Uterus (tissue), 4 donors: ENCODE measurements at places on chromosomes 7 and 10. TPM values are rescaled to one million over a fixed set of nuclear protein-coding genes. Genes with fewer than 3 reads are reported as not detected.

DNA sequence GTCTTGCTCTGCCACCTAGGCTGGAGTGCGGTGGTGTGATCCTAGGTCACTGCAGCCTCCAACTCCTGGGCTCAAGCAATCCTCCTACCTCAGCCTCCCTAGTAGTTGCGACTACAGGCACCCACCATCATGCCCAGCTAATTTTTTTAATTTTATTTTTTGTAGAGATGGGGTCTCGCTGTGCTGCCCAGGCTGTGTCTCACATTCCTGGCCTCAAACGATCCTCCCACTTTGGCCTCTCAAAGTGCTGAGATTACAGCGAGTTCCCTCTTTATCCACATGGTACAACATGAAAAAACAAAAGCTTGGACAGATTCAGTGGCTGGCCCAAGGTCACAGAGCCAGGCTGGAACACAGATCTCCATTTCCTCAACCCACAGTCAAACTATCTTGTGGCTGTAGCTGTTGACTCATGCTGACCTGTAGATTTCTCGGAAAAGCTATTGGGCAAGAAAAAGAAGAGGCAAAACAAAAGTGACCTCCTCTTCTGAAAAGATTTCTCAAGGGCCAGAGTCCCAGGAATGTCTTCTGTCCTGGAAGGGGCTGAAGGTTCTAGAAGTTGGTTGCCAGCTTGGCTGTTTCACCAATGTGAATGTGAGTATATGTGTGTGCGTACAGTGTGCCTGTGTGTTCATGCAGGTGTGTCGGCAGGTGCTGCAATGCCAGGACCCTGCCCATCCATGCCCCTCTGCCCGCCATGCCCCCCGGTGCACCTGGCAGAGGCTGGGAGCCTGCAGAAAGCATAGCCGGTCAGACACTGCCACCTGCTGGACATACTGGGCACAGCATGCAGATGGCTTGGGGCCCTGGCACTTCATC, 28.4 kb downstream of the TMEM130 start:
- peak; percentile 41 for DNase-seq

DNA sequence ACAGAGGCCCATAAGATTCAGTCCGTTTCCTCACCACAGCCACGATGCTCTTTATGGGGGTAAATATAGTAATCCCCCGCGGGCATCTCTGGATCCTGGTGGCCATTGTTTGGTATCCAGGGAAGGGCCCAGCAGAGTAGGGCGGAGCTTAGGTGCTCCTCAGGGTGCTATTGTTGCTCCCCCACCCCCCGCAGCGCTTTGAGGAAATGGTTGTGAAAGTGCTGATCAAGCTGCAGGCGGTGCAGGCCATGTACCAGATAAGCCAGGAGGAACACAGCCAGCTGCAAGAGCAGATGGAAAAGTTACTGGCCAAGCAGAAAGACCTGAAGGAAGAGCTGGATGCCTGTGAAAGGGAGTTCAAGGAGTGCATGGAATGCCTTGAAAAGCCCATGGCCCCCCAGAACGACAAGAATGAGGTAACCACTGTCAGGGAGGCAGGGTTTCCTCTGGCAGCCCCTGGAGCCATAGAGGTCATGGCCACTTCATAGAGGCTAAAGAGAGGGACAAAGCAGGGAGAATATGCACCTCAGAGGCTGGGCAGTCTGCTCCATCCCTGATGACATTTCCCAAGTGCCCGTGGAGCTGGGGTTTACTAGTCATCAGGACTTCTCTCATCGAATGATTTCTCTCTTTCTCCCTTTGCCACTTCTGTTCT, 17.6 kb upstream of the FLNC start:
- DNase-seq: no peak

DNA sequence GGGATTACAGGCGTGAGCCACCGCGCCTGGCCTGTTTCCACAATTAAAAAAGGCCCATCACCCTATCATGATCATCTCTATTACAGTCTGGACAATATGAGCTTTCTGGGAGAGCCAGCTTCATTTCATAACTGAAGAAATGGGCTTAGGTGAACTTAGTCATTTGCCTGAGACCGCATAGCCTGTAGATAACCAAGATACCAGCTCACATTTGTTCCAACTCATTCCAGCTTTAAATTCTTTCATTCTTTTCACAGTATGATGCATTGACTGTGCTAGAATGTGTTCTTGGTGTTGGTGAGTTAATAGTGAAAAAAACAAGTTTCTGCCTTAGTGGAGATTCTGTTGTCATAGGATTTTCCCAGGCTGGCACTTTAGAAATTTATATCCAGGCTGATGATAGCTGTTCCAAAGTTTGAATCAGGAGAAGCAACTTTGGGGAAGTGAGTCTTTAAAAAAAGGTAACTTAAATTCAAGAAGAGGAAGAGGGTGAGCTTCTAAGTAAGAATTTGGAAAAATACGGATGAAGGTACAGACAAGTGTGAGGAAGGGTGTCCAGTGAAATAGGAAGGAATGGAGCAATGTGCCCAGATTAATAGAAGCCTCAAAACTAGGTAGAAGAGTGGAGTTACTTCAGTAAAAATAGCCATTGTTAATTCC, 2.1 kb upstream of the H2AZ2 start:
- no peak for DNase-seq

DNA sequence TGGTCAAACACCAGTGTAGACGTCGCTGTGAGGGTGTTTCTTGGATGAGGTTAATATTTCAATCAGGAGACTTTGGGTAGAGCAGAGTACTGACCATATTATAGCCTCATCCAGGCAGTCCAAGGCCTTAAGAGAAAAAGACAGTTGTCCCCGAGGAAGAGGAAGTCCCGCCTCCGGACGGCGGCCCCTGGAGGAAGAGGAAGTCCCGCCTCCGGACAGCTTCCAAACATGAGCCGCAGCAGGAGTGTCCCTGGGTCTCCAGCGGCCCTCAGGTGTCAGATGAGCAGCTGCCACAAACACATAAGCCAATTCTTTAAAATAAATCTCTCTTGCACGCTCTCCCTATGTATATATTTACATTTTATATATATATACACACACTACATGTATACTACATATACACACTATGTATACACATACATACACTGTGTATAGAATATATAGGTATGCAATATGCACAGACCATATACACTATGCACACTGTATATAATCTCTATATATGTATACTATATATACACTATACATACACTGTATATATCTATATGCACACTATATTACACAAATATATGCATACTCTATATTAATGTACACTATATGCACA, 37.5 kb downstream of the PWWP2B start:
- no peak for DNase-seq

- DNase-seq: no peak
Measured at GRCh38 chr10:73590881-73591799, at the start of gene USP54. TSS of gene USP54 (minus strand) at chr10:73591342. CDS start at chr10:73575658, 15,684 bp downstream.

DNA sequence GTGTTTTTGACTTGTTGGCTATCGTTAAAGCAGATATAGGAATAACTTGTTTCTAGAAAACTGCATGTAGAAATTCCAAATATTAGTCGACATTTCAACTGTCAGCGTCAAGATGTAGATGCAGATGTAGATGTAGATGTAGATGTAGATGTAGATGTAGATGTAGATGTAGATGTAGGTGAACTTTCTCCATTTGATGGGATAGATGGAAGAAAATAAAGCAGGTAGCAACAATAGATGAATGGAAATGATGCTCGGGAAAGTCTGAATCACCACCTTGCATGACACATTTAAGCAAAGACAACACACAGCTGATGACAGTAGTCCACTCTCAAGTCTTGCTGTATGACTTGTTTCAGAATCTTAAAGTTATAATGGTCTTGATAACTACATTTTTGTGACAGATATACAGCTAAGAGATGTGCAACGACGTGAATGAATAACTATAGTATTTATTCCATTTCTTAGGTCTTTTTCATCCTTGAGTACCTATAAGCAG, 53.5 kb downstream of the SND1 start:
- no peak for DNase-seq

GRCh38 chr7:137937202-137937560, 64.7 kb downstream of the CREB3L2 start:
- DNase-seq: no peak

DNA sequence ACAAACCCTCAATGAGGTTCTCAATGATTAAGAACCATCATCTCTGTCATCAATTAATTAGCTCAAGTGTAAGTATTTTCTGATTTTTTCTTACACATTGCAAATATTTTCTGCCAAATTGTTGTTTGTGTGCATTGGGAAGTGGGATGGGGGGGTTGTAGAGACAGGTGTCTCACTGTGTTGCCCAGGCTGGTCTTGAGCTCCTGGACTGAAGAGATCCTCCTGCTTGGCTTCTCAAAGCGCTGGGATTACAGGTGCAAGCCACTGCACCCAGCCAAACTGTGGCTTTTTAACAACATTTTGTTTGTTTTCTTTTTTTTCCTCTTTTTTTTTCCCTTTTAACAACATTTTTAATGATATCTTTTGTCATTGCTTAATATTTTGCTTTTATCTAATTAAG, 87.5 kb downstream of the AKR1D1 start:
- DNase-seq: no peak

GRCh38 chr10:60433684-60434083, 44.0 kb upstream of the ANK3 start:
- no peak for DNase-seq

- no peak for DNase-seq
Measured at GRCh38 chr7:157299613-157300368, 37.0 kb upstream of the DNAJB6 start.

GRCh38 chr10:107013258-107014006, 151.1 kb downstream of the SORCS1 start:
- no peak for DNase-seq

DNA sequence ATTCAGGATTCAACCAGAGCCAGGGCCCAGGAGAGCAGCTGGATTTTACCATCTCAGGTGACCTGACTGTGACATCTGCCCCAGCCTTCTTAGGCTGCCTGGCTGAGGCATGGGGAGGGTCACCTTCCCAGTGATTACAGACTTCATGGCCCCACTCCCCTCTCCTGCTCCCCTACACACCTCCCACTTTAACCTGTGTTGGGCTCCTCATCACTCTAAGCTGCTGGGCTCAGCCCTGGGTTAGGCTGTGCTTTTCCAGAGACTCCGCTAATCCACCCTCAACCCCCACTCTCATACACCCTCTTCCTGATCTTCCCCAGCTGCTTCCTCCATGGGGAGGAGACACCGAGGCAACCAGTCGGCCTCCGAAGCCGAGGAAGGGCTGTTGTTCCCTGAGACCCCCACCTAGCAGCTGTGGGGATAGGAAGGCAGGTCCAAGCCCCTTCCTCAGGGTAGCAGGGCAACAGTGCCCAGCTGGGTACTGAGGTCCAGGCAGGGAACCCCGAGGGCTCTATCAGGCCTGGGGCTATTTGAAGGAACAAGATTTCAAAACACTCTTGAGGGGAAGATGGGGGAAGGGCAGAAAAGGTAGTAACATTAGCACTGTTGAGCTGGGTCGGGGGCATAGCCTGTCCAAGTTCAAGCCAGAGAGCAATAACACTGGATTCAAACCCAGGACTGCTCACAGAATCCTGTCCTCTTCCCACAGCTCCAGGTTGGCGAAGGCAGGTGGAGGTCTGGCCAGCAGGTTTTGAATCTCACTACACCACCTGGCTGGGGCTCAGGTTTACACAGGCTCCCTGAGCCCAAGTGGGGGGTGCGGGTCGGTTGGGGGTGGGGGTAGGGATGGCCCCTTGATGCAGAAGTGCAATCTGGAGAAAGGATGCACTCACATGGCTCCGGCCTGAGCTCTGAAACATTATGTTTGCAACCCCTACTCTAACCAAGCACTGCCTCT, 1.8 kb downstream of the IMPDH1 start:
- DNase-seq: no peak

Gene CPA1
- not detected for total RNA-seq

Gene CDC14C
- not detected for total RNA-seq

Gene FAM25G
- total RNA-seq: not detected

Gene PDZD7
- 1.3 TPM for total RNA-seq

Gene NAT16
- total RNA-seq: not detected

Gene FOXK1
- total RNA-seq: 64.1 TPM
